Stimulated activated memory B cell treated with anti-CD40 and anti-IgM and Interleukin-4, amounts not matched to agents 10 μg/mL and 1 μg/mL and 100 μg/mL, for 72 hours (primary cell): ENCODE measurements at places on chromosomes 4 and X.

DNA sequence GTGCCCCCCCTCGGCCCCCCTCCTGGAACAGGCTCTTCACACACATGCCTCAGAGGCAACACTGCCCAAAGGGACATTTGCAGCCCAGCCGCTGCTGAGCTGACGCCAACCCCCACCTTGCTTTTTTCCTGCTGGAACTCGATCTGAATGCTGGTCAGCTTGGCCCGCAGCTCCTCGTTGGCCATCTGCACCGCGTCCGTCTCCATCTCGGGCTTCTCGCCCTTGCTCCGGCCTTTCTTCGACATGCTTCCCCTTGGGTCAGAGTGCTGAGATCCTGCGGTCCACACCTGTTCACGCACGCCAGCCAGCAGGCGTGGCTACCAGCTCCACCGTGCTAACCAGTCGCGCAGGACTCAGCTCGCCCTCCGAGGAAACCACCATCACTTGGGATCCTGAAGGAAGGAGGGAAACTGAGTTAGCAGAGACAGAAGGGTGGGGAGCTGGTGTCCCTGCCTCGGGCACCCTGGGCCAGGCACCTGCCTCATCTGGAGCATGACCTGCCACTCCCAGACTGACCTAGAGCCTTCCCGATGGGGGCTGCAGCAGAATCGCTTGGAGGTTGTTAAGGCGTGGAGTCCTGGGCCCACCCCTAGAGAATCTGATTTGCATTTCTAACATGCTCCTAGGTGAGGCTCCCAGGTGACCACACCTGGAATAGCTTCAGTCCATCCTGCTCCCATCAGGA lies 87.6 kb downstream of the JAKMIP1 start:
- no peak for ATAC-seq

DNA sequence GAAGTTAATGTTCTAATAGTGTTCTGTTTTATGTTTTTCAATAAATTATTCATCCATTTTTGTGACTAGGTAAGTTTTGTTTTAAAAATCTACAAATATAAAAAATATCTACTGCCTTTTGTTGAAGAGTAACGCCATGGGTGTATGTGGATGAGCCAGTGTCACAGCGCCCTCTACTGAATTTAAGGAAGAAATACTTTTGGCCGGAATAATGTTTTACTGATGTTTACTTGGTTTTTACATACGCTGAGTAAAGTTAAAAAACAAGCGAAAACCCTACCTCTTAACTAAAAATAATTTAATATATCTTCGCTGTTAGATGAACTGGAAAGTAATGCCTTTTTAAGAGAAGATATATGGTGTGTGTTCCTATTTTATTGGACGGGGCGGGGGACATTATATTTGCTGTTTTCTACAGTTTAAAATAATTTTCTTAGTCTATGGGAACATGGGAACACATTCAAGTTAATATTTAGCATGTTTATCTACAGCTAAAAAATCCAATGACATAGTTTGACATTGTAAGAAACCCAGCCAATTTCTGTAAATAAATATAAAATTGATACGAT lies 86.1 kb downstream of the CPE start:
- ATAC-seq: peak; percentile 54

GRCh38 chr4:120105472-120105871 lies 38.8 kb upstream of the MAD2L1 start:
- ATAC-seq: peak; percentile 43

GRCh38 chr4:74840936-74841509 lies 46.7 kb upstream of the BTC start:
- ATAC-seq: no peak

DNA sequence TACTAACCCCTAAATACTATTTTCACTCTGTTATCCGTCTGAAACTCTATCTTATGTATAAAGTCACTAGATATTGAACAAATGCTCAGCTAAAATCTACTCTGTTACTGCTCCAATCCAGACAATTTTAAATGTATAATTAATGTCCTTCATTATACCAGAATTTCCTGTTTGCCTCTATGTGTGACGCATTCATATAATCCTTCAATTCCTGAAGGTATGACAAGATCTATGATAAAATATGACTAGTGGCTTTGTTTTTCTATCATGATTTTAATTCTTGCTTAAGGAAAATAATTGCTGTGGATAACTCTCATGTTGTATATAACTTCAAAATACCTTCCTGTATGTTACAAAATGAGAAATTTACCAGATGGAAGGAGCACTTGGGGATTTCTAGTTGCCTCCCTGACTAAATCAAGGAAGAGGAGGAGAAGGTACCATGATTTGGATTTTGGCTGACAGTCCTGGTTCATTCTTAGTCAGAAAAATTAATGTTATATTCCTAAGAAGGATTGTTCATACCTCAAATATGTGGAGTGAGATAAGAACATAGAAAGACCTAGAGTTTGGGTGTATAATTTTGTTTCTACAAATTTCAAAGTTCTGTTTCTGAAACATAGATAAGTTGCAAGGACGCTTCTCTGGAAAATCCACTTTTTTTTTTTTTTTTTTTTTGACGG lies 4.9 kb downstream of the CXCL6 start:
- ATAC-seq: no peak

DNA sequence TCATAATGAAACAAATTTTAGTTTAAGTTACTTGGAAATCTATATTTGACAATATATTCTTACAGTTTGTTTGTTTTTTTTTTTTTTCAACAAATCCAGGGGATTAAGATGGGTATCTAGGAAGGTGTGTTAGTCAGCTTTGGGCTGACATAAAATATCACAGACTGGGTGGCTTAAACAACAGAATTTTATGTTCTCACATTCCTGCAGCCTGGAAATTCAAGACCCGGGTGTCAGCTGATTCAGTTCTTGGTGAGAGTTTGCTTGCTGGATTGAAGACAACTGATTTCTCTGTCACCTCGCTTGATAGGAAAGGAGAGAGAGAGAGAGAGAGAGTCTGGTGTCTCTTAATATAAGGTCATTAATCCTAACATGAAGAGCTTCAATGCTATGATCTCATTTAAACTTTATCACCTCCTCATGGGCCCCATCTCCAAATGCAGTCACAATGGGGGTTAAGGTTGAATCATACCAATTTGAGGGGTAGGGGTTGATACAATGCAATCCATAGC lies 465.2 kb downstream of the CENPC start:
- no peak for ATAC-seq

- peak; percentile 97 for ATAC-seq
These were observed at the start of gene SPCS3 for GRCh38 chr4:176319704-176320339. TSS of gene SPCS3 (plus strand) at chr4:176319966. CDS start at chr4:176320077, 111 bp downstream.

DNA sequence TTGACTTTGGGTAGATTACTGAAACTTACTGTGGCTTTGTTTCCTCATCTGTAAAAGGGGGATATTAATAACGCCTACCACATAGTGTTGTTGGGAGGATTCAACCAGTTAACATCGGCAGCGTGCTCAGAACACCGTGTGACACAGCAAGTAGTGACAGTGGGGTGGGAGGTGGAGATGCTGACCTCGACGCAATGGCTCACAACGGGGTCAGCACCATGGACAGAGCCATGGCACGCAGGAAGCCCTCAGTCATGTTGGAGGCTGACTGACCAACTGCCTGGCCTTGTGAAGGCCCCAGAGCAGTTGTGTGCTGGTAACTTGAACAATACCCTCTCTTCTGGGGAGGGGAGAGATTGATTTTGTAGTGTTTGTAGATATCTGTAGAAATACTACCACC lies 93.2 kb downstream of the WFS1 start:
- no peak for ATAC-seq

GRCh38 chr4:5959211-5959982 lies 58.8 kb downstream of the C4orf50 start:
- no peak for ATAC-seq

DNA sequence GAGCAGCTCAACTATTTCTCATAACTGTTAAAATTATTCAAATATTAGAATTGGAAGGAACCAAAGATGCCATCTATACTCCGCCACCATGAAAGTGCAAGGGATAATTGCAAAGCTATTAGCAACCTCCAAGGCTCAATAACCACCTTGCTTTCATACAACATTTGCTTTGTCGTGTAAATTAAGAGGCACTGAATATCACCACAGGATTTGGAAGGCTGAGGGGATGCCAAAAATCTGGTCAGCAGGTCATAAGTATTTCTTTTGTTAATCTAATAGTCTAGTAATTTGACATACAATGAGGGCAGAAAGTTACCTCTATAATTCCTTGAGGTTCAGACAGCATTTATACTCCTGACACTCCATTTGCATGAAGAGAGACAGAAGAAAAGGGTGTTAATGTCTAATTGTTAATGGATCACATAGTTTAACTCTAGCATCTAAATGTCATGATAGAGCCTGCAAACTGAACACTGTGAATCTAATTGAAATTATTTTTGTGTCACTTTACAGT lies 200.9 kb upstream of the DIAPH2 start:
- ATAC-seq: no peak

DNA sequence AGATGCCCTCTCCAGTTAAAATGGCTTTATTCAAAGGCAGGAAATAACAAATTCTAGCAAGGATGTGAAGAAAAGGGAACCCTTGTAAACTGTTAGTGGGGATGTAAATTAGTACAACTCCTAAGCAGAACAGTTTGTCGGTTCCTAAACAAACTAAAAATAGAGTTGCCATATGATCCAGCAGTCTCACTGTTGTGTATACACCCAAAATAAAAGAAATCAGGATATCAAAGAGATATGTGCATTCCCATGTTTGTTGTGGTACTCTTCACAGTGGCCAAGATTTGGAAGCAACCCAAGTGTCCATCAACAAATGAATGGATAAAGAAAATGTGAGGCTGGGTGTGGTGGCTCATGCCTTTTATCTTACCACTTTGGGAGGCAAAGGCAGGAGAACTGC lies 36.1 kb downstream of the ADH7 start:
- ATAC-seq: no peak
